Stimulated activated CD4-positive, alpha-beta T cell treated with anti-CD3 and anti-CD28 coated beads, TNF-alpha, amount 100 ng/mL, for 4 hours (primary cell): ENCODE measurements at places on chromosomes 6 and 20.

- no peak for DNase-seq
Measured at GRCh38 chr6:107340881-107341280, 118.5 kb downstream of the PDSS2 start.

- DNase-seq = no peak
Measured at GRCh38 chr6:3433005-3433404, 23.8 kb downstream of the SLC22A23 start.

DNA sequence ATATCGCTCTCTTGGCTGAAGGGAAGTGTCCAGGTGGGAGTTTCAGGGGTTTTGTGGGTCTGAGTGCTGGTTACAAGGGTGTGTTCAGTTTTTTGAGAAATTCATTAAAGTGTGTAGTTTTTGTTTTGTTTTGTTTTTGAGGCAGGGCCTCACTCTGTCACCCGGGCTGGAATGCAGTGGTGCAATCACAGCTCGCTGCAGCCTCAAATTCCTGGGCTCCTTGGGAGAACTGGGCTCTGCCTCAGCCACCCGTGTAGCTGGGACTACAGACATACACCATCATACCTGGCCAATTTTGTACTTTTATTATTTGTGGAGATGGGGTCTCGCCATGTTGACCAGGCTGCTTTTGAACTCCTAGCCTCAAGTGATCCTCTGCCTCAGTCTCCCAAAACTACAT, 51.2 kb upstream of the RALGAPA2 start:
- no peak for DNase-seq

DNA sequence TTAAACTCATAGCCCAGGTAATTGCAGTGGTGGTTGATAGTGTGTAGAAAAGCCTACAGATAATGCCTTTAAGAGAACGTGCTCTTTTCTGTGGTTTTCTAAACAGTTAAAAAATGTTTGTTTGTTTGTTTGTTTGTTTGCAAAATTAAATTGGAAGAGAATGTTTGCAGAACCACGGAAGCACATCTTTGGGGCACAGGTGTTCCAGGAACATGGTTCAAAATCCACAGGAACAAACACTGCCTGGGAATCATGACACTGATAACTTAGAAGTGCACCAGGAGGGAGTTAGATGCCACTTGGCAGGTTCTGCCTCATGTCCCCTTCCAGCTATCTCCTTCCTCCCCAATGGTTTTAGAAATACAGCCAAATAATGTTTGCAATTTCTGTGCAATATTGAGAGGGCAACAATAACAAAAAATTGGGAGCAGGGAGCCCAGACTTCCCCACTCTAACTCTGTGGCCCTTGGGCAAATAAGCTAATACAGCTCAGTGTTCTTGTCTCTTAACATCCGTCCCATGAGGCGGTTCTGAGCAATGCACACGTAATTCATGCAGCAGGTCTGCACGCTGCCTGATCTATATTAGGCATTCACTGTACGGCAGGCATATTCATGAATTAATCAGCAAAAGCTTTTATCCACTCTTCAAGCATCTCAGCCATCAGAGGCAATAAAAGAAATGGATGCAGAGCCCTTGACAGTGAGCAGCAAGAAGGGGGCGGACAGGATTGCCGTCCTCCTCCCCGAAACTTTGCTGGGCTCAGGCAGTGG, 274.3 kb upstream of the FOXQ1 start:
- no peak for DNase-seq

GRCh38 chr20:4802527-4802926, 80.8 kb downstream of the PRND start:
- DNase-seq = no peak

DNA sequence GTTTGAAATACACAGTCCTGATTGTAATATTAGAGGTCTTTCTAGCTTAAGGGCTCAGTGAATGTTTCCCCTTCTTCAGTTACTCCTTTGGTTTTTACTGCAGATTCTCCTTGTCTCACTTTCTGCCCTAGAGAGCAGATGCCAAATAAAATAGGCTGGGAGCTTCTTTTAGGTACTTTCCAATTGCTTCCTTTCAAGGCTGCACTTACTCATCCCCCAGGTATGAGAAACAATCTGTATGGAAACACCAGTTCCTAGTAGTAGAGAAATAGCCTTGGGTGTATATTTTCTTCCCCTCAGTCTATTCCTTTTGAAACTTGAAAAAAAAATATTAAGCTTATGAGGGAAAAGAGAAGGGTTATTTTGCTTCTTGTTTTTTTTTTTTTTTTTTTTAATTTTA, 139.7 kb downstream of the PAK5 start:
- DNase-seq = no peak

DNA sequence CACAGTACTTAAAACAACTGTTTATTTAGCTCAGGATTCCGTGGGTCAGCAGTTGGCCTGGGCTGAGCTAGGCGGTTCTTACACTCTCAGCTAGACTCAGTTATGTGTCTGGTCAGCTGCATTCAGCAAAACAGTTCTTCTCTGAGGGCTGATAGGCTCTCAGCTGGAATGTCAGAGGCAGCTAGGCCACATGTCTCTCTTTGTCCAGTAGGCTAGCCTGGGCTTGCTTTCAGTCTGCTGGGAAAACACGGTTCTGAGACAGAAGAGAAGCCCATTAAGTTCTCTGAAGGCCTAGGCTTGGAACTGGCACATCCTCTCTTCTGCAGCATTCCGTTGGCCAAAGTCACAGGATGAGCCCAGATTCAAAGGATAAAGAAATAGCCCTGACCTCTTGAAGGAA, 65.6 kb downstream of the TULP4 start:
- no peak for DNase-seq

- DNase-seq = no peak
Measured at GRCh38 chr20:31640259-31640658, 2.5 kb downstream of the COX4I2 start.

GRCh38 chr6:29909985-29910384, 32.3 kb upstream of the HLA-A start:
- no peak for DNase-seq

DNA sequence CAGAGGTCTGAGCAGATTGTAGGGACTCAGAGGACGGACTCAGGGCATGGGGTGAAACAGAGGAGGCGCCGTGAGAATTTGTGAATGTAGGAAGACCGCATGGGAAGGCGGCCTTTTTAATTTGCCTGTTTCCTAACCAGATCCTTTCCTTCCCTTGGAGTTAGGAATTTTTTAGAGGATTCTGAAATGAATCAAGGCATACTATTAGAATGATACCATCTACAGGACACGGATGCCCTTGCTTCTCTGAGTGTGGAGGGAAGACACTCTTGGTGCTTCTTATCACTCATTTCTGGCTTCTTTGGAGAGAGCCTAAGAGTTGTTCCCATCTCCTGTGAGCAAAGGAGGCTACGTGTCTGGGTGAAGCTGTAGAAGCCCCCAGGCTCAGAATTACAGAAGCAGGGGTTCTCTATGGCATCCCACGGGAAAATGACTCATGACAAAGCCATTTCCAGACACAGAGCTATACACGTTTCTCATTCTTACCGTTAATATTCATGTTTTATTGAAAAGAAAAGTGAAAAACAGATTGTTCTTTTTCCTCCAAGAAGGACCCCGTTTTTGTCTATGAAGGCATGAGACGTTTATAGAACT, 148.5 kb downstream of the EDN3 start:
- no peak for DNase-seq

DNA sequence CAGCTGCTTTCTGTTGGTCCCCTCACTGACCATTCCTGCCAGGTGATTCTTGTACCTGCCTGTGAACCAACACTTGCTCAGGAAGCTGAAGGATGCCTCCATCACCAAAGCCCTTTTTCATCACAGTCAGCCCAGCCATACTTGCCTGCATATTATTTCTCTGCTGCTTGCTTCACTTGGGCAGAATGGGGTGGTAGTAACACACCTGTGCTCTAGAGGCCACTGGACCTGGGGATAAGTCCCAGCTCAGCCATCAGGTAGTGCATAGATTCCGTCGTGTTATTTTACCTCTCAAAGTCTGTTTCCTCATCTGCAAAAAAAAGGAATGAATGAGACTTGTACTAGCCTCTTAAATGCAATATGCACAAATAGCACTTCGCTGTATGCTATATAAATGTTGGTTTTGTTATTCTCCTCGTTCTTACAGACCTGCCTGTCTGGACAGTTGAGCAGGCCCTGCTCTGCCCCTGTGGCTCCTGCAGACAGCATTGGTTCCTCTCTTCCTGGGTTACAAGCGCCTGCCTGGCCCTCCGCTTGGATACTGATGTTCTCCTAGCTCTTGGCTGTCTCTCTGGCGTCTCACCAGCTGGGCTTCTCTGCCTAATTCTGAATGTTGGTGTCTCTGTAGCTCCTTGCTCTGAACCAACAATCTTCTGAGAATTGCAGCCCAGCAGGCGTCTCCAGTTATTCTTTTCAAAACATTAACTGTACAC, 151.8 kb downstream of the UNC5CL start:
- DNase-seq = no peak

DNA sequence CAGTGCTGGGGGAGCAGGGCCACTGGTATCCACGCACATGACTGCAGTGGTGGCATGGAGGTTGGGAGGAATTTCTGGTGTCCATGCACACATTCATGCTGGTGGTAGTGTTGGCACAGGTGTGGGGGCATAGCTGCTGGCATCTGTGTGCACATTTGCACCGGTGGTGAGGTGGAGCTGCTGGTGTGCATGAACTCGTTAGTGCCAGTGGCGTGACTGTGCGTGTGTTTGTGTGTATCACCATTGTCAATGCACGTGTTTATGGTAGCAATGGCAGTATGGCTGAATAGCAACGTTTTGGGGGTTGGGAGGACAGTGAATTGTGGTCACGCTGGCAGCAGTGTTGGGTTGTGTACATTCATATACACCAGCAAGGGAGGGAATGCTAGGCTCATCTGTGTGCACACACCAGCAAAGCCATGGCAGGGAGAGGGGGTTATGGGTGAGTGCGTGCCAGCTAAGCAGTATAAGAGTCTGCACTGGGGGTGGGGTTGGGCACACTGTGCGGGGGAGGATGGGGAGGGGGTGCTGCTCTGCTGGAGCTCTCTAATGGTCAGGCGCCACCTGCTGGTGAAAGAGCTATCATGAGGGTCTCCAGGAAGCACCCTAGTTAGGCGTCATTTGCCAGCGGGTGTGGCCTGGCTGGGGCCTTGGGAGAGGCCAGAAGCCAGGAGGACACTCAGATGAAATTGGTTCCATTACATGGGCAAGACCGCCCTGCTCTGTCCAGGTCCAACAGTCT, 626.1 kb upstream of the ID4 start:
- DNase-seq = no peak

DNA sequence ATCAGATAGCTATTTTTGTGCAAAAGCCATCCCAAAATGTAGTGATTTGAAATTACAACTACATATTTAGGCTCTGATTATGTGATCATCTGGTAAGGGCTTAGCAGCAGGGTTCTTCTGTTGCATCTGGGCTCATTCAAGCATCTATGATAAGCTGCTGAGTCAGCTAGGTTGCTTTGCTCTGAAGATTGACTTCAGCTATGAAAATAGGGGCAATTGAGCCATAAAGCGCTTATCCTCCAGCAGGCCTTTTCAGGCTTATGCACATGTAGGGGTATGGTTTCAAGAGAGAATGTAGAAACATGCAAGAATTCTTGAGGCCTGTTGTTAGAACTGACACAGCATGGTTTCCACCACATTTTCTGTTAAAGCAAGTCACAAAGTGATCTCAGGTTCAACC, 114.1 kb downstream of the PLCB1 start:
- no peak for DNase-seq

DNA sequence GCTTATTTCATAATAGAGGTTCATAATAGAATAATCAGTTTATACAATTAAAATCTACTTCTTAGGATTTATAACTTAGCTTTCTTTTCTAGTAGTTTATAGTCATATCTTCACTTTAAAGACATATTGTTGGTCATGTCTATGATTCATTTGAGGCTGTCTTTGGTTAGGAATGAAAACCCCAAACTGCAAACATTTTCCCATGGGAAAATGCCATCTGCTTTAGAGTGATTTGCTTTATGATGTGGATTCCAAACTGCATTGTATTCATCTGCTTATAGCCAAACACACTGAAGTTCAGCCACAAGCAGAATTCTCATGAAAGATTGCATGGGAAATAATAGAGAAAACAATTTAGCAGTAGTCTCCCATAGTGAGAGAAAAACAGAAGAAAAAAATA, 128.0 kb downstream of the RFPL4B start:
- DNase-seq = no peak

DNA sequence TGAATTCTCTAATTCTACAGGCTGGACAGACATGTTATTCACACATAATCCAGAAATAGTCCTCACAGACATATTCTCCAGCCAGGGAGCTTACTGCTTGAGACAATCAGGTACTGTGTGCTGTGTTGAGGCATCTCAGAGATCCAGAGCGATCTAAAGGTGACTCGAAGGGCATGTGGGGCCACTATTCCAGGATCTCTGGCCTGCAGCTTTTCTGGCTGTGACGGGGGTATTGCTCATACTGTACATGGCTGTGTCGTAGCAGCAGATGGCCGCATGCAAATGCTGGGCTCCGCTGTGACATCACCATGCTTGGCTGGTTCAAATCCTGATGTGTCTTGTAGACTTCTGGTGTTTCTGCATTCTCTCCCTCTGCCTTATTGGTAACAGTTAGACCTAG, 37.8 kb downstream of the CD109 start:
- DNase-seq = no peak

DNA sequence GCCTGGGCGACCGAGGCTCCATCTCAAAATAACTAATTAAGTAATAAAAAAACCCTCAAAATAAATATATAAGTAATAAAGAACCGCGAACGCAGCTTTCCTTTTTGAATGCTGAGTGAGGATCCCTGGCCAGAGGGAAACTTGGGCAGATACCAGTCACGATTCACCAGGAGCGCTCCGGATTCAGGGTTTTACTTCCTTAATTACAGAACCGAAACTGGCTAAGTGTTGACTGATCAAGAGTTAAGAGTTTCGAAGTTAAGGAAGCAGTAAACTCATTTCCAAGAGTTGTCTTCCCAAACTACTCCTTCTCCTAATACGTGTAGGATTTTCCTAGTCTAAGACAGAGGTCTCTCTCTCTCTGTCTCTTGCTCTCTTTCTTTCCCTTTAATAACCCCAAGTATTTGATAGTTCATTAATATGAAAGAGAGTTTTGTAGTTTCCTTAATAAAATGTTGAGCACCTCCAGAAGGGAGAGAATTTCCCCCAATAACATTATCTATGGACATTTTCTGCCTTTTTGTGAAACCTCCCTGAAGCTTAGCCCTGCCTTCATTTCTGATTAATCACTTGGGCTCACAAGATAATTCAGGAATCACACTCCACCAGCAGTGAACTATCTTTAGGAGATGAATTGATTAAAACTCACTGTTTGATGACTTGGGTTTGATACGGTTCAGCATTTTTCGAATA, 61.4 kb upstream of the ZNF217 start:
- DNase-seq = no peak

DNA sequence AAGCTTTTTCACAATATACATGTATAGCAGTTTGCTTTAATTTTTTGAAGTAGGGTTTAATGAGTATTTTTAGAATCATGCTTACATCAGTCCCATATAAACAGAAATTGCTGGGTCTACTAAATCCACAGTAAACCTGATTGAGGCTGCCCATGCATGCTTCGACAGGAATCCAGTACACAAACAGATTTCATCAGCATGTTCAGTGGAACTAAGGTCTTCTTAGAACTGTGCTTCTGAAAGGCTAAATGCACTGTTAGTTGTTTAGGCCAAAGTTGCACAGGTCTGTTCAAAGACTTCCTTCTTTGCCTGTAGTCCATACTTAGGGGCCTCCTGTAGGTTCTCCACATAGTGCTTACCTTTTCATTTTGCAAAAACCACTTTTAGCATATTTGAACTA, 42.5 kb upstream of the THBS2 start:
- DNase-seq = no peak
